Right forelimb (tissue), 1 donor: ENCODE measurements at places on chromosomes 3 and 15.

DNA sequence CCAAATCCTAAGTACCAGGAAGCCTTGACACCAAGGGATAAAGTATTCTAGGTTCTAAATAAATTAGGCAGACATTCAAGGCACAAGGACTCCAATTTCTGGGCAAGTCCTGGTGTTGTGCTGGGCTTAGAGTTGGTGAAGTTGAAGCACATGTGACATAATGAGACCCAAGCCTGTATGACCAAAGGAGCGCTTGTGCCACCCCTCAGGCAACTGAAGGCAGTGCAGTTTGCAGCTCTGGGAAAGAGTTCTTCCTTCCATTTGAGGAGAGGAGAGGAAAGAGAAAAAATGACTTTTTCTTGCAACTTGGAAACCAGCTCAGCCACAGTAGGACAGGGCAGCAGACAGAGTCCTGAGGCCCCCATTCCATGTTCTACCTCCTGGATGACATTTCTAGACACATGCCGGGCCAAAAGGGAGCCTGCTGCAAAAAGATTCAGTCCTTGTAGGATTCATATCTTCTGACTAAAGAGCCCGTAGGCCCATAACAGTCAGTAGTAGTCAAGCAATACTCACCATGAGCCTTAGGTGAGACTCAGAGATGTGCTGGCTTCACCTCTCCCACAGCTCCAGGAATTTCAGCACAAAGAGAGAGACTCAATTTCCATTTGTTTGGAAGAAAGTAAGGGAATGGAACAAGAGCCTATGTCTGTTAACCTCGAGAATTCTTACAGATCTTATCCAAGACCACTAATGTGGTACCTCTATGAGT lies 588.8 kb upstream of the BCHE start:
- DNase-seq: no peak

DNA sequence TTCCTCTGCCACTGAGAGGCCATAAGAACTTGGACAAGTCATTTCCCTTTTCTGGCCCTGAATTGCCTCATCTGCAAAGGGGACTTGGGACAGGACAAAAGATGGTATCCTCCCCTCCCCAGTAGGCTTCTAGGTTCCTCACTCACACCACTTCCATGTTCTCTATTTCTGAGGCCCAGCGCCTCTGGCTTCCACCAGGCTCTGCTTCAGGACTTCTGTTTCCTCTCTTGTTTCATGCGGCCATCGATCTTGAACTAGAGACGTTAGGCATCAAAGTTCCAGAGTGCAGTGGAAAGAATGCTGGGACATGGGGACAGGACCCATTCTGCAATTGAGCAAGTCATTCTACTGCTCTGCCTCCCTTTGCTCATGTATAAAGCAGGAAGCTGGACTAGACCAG lies 1.7 kb downstream of the TM4SF4 start:
- no peak for DNase-seq

DNA sequence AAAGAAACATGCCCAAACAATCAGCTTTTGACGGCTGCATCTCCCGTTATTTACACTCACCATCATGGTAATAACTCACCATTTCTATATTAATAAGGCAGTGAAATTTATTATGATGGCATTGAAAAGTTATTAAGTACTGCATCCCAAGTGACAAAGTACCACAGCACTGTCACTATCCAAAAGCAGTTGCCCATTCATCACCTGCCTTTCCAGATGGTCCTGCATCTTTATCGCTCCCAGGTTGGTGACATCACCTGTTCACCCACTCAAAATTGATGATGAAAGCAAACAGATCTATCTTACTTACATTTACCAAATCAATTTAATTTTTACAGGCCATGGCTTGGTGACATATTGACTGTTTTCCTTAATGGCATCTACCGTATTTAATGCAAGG lies 299.0 kb downstream of the MECOM start:
- no peak for DNase-seq

GRCh38 chr3:123047062-123047319 lies 19.4 kb upstream of the SEMA5B start:
- DNase-seq: no peak

DNA sequence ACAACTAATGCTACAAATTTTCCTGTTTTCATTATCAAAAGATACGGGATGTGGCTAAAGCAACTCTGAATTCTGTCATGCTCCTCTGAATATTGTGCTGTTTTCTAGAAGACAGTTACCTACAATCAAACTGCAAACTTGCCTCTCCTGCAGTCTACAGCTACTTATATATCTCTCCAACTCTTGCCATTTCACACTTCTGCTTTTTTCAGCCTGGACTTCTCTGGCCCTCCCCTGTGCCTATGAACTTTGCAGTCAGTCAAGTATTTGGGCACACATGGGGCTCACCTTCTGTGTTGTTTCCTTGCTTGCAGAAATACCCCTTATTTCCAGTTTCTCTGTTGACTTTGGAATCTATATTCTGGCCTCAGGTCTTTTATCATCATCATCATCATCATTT lies 575.6 kb downstream of the GRM7 start:
- DNase-seq: no peak
